CD4-positive, alpha-beta T cell treated with Interleukin-17A for 4 hours (primary cell): ENCODE measurements at places on chromosomes 7 and 10.

DNA sequence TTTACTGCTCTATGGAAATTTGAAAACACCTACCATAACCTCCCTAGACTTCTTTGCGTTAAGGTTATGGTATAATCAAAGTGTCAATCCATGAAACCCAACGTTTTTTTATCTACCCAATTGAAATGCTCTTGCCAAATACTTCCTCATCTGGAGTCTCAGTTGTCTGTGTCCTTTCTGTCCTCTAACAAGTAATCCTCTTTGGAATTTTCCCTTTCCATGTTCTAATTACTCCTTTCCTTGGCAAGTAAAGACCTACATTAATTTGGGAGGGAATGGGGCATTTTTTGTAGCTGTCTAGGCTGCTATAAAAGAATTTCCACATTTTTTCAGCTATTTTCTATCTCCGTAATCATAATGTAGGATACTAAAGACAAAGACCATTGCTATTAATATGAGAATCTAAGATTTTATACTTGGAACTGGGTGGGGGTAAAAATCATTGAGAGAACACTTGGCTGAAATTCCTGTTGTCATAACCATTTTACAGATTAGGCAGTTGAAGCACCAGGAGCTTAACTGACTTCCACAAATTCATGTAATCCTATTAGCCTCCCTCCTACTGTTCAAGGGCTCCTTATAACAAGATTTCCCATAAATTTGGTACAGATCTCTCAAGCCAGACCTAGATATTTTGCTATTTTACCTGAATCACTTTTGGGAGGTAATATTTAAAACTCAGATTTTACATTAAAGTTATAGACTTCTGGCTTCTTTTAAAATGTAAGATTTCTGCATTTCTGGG lies 1307.6 kb downstream of the XPNPEP1 start:
- DNase-seq: no peak

GRCh38 chr10:99930731-99931550 lies 78.8 kb downstream of the DNMBP start:
- DNase-seq: peak; percentile 8

DNA sequence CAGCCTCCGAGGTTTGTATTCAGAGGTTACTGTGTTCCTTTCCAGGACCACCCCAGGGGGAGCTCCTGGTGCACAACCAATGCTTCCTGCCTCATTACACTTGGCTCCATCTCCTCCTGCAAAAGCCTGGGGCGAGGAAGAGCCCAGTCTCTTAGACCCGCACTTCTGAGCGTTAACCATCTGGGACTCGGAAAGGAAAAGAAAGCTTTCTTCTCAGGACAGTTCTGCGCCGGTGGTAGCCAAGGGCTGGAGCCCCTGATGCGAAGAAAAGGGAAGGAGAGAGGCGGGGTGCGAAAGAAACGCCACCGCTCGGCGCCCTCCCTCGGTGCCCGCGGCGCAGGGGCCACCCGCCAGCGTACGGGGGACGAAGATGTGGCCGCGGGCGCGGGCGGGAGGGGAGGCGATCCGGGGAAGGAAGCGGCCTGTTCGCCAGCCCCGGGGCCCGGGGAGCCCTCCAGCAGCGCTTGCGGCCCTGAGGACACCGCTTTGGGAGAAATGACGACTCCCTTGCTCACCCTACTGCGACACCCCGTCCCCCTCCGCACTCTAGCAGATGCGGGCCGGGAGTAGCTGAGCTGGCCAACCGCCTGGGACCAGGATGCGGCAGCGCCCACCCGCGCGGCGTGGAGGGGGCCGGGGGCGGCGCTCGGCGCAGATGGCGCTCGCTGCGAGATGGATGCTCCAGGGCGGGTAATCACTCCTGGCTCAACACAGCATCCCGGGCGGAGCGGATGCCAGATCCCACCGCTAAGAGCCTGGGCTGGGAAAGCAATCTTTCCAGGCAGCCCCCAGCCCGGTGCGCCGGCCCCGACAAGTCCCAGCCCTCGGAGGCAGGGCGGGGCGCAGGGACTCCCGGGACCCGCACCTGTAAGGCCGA lies 1.3 kb downstream of the NRCAM start:
- peak; percentile 5 for DNase-seq

GRCh38 chr7:66176914-66177313 lies 28.2 kb upstream of the TPST1 start:
- no peak for DNase-seq

DNA sequence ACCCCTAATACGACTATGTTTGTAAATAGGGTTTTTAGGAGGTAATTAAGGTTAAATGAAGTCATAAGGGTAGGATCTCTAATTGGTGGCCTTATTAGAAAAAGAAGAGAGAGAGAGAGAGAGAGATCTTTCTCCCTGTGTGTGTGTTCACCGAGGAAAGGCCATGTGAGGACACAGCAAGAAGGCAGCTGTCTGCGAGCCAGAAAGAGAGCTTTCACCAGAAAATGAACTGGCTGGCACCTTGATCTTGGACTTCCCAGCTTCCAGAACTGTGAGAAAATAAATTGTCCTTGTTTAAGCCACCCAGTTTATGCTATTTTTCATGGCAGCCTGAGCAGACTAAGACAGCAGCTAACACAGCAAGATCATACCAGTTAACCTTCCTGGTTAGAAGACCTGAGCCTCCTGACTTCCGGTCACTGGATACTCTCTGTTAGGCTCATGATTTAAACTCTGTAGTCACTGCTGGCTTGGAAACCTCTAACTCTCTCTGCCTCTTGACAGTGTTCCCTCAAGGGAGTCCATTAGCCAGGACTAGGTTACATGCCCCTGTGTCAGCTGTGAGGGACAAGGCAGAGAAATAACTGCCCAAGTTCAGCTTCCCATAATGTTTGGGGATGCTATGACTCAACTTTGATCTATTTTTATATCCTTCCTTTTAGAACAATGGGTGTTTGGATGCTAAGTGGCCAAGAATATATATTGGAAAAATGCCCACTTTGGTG lies 102.3 kb downstream of the DYNC1I1 start:
- no peak for DNase-seq

DNA sequence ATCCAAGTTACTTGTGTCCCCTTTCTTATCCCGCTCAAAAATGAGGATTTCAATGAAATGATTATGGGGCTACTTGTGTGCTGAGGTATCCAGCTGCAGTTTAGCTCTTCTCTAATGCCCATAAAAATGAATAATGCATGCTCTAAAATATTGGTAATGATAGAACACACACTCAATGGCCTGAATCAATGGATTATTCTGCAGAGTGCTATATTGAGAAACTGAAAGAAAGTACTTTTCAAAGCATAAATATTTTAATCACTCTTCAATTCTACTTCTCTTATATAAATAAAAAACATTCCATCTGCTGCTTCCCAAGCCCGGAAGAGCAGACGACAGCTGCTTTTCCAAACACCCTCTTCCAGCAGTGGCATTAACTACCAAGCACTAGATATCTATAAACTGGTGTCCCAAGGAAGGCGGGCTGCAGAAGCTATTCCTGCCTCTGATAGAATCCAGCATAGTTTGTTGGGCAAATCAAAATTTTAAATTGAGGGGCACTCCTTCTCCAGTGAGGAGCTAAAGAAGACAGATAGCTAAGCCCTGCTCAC lies 284.9 kb upstream of the AOAH start:
- DNase-seq: no peak

DNA sequence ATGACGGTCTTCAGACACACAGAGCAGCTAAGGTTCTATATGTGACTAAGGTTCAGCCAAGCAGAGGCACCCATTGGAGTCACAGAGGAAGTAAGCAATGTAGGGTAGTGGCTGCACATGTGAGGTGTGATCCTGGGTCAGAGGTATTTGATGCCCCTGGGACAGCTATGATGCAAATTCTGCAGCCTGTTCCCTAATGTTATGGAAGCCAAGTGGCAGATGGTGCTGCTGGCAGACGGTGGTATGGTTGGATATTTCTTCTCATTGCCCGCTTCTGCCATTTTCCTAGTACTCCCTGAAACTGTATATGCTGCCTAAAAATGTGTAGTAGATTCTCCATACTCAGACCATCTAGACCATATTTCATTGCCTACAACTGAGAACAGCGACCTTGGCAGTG lies 7.2 kb downstream of the TAS2R16 start:
- DNase-seq: no peak

- no peak for DNase-seq
These were observed 108.6 kb upstream of the KCNMA1 start for GRCh38 chr10:77746047-77746707.

- no peak for DNase-seq
These were observed 100.3 kb downstream of the ARL5B start for GRCh38 chr10:18759575-18759974.

- DNase-seq: no peak
These were observed 20.3 kb downstream of the ELAPOR2 start for GRCh38 chr7:87038993-87039690.

DNA sequence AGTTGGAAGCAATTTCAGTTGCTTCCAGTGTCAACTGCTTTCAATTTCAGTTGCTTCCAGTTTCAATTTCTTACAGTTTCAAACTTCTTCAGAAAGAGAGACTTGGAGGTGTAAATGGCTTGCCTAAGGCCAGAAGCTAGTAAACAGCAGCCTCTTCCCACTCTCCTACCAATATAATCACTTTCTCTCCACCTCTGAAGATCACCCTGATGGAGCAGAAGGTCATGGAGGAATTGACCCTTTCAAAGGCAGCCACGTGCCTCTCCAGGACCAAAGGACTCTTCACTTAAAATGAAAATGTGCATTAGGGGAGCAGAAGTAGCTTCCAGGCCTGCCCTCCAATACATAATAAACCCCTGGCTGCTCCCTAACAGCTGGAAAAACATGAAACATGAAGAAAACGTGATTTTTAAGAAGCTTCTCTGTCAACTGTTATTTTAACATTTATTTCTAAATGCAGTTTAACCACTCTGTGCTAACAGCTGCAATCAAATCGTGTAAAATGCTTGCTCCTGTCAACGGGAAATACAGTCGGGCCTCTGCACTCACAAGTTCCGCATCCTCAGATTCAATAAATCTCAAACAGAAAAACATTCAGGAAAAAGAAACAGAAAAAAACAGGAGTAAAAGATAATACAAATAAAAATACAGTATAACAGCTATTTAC lies 1020.6 kb downstream of the XPNPEP1 start:
- DNase-seq: no peak

DNA sequence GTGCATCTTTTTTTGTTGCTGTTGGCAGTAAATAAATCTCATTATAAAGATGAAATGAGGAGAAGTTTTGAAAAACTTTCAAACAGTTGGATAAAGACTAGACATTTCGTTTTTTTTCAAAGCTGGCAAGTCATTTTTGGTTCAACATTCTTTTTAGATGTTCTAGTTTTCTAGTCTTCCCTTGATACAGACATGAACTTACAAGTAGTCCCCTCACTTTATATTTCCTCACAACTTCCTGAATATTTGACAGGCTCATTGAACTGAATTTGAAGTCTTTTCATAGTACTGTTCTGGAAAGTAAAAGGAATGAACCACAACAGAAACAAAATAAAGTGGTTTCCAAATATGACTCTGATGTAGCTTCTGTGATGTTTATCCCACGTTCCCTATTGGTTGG lies 134.2 kb downstream of the NRCAM start:
- no peak for DNase-seq

DNA sequence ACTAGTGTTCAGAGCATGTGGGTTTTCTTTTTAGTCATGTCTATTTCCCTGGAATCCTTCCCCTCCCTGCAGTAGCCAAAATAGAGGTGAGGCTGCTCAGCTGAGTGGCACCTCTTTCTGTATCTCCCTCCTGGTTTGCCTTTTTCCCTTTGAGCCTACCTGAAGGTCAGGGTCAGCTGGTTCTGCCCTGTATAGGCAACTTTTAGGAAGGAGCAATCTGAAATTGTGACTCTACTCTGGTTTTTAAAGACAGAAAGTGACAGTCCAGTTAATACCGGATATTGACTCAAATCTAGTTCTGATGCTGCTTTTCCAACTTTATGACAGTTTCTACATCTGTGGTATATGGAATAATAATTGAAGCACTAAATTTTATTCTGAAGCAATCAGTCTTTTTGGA lies 26.0 kb downstream of the CCM2 start:
- no peak for DNase-seq

- no peak for DNase-seq
These were observed 102.2 kb upstream of the NANOS1 start for GRCh38 chr10:118927321-118927720.

DNA sequence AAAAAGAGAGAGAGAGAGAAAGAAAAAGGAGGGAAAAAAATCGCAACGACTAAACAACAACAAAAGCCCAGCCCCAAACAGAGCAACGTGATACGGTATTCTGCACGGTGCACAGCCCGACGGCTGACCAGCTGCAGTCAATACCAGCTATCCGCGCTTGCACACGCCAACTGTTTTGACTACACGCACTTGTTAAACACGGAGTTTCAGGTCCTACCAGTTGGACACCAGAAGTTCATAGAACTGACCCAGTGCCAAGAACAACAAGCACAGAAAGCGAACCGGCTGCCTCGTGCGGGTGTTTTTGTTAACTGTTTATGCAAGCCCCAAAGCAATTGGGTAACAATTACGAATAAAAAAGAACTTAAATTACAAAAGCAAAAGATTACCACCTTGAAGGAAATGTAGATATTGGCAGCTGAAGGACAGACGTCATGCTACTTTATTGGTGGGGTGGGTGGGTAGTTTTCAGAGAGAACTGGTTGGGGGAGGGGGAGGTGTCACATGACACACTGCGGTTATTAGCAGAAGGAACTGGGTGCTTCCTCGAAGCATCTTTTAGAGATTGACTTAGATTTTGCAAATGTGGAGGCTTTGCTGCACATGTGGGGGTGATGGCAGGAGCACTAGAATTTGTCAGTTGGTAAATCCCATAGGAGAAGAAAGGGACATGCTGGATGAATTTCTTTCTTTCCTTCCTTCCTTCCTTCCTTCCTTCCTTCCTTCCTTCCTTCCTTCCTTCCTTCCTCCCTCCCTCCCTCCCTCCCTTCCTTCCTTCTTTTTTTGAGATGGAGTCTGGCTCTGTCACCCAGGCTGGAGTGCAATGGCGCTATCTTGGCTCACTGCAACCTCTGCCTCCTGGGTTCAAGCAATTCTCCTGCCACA lies 110.6 kb upstream of the EFCAB10 start:
- DNase-seq: peak; percentile 76

DNA sequence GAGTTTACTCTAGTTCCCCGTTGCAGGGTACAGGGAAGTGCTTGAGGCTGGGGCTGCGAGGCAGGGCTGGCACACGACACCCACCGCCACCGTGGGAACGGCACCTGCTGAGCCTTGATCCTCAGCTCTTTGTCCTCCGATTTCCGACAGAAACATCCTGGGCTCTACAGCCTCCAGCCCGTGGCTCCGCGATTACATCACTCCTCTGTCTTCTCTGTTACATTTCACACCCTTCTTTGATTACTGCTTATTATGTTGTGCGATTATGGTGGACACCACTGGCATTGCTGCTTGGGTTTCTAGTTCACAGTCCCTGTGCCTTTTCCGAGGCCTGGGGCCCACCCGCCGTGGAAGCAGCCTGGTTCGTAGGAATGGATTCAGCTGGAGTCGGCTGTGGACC lies 26.9 kb downstream of the FKBP6 start:
- DNase-seq: no peak

- no peak for DNase-seq
These were observed 262.5 kb downstream of the TRIL start for GRCh38 chr7:28695300-28696295.

DNA sequence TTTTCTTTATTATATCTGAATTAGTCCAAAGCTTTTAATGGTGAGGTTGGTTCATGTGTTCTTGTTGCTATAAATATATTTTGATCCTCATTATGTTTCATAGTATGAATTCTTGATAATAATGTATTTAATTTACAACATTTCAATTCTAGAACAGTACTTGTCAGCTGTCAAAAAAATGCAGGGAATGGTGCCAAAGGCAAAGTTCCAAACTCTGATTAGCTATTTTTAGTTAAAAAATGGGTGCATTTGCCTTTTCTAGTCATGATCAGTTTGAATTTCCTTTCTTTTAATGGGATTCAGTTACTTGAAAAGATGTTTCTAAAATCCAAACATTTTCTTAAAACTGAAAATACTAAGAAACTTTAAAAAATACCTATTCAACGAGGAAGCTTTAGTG lies 49.6 kb downstream of the ANKIB1 start:
- DNase-seq: no peak
